AG04450 (cell line): ENCODE measurements at places on chromosomes 7 and 10.
A peak's percentile ranks its signal among the peaks of the same experiment; 100 is the strongest.

DNA sequence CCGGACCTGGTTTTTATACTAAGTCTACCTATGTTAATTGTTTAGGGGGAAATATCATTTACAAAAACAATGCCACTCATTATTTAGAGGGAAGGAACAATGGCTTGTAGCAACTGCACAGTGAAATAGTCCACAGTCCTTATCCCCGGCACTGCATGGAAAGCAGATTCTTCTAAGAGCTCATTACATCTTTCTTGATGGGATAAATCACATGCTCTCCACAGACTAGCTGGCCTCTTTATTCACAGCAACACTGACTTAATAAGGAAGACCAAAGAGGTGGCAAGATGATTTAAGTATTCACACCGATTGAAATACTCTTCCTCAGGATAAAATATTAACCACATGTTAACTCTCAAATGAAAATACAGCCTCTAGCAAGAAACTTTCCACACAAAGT, 349.4 kb downstream of the PARD3 start:
- no peak for DNase-seq

DNA sequence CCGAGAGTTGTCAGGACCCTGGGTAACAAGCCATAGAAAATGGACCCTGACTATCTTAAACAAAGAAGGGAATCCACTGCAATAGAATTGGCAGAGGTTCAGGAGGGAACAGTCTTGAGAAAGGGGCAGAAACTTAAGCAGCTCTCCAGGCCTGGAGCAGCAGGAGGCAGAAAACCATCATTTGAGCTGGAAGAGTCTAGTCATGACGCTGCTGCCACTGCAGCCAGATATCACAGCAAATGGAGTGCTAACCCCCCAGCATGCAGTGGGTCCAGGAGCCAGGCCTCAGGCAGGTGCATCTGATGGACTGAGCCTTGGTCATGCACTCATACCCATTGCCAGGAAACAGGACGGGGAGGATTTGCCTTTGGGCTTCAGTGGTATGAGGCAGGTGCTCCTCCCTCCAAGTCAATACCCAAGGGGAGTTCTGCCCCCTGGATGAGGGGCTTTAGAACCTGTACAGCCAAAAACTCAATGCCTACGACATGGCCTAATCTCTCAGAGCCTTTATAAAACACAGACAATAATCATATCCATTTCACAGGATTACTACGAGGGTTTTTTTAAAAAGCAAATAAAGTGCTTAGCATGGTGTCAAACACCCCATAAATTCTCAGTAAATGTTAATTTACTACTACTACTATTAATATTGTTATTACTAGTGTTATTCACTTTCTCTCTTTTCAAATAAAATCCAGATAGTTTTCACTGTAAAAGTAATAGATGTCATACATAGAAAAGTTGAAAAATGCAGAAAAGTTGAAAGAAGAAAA, 30.7 kb downstream of the DUSP5 start:
- DNase-seq = no peak

- DNase-seq = no peak
These were observed 246.9 kb upstream of the GLI3 start for GRCh38 chr7:42483886-42484285.

GRCh38 chr10:119541459-119542356, 811 bp downstream of the RGS10 start:
- no peak for DNase-seq

GRCh38 chr7:96075510-96076349, 246.2 kb downstream of the SLC25A13 start:
- DNase-seq = peak; percentile 27

DNA sequence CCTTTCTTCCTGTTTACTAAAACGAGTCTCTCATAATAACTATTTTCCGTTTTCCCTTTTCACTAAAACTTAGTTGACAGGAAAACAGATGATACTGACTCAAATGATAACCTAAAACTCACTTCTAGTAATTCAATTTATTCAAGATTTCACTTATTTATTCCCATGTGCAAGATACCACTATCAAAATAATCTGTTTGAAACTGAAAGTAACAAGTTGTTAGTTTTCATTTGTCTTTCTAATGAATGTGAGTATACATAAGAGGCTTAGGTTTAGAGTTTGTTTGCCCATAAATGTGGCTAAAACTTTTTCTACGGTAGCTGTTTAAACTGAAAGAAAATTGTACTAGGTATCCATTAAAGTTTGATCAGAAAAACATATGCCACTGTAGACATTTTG, 314.9 kb upstream of the STEAP1 start:
- DNase-seq = no peak

DNA sequence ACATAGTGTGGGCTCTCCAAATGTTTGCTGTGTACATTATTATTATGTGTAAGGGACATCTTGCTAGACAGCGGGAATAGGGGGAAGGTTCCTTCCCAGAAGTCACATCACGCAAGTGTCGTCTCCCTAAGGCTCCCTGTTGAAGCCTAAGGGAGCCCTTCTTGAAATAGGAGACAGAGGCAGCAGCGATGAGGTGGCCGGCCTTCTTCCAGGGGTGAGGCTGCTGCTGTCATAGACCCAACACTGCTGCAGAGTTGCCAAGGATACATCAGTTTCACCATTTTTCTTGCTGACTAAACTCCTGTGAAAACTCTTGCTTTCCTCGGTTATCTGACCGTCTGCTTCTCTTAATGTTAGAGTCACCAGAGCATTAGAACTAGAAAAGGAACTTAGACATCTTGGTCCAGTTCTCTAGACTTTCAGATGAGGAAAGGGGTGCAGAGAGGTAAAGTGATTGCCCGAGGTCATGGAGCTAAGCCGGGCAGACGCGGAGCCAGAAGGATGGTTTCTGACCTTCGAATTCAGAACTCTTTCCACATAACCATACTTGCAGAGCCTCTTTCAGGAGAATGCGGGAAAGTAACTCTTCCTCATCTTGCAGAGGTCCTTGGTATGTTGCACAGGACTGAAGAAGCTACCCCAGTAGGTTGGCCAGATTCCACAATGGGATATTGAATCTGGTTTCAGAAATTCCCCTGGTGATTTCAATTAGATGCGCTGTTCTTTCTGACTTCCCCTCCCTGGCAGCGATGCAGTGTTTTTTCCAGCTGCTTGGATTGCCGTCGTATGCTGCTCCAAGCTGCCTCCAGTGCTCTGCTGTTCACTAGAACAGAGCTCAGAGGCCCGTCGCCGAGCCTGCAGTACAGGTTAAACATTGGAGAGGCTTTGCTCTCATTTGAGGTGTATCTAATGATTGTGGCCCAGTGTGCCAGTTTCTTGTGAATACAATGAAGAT, 217.1 kb downstream of the CAMK1D start:
- DNase-seq = no peak

DNA sequence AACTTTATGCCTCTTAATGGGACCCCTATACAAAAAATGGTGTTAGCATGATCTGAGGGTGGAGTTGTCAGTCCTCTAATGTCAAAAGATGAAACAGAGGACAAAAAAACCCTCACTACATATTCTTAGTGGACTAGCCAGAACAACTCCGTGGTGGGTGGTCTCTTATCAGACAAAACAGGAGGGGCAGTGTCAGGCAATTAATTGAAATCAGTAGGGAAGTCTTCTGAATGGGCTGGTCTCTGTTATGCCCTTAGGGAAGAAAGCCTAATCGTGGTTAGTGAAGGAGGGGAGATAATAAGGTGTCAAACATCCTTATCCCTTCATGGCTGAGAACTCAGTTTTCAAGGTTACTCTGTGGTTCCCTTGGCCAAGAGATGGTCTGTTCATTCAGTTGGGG, 909.4 kb downstream of the GRID1 start:
- no peak for DNase-seq

DNA sequence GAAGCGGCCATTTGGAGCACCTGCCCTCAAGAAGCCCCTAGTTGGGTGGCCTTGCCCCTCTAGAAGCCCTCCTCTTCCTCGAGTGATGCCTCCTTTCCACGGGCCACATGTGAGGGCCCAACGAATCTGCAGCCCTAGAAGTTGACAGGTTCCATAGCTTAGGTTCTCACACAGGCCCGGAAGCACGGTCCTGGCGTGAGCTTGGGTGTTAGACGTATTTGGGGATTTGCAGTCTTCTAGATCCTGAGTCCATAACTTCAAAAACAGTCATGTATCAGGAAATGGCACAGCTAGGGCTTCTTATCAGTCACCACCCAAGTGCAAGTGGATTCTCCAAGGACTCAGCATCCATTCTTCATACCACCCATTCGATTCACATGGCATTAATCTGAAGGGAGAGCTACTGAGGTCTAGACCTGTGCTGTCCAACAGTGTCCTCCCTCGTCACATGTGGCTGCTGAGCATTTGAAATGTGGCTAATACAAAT, 477 bp upstream of the FBXW4 start:
- no peak for DNase-seq

DNA sequence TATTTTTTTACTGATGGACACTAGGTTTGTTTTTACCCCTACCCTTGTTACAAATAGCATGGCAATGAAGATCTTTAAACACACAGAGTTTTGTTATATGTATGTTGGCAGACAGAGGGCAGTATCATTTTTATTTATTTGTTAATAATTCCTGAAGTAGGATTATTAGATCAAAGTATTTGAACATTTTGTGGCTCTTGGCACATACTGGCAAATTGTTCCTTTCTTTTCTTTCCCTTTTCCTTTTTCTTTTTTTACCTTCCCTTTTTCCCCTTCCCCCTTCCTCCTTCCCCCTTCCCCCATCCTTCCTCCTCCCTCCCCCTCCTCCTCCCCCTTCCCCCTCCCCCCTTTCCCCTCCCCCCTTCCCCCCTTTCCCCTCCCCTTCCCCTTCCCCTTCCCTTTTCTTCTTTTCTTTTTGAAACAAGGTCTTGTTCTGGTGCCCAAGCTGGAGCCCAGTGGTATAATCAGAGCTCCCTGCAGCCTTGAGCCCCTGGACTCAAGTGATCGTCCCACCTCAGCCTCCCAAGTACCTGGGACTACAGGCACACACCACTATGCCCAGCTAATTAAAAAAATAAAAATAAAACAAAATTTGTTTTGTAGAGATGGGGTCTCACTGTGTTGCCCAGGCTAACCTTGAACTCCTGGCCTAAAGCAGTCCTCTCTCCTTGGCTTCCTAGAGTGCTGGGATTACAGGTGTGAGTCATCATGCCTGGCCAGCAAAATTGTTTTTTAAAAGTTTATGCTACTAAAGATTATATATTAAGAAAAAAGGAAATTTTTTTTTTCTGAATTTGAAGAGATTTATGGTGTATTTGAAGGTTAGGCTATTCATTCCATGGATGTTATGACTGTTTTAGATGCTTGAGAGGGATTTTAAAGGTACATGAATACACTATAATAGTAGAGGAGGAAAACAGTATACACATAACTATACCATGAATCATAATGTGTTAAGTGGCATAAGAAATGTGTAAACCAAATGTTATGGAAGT, 39.3 kb downstream of the SEPTIN7 start:
- peak; percentile 18 for DNase-seq

GRCh38 chr7:159040912-159041711, 103.6 kb downstream of the VIPR2 start:
- DNase-seq = no peak

DNA sequence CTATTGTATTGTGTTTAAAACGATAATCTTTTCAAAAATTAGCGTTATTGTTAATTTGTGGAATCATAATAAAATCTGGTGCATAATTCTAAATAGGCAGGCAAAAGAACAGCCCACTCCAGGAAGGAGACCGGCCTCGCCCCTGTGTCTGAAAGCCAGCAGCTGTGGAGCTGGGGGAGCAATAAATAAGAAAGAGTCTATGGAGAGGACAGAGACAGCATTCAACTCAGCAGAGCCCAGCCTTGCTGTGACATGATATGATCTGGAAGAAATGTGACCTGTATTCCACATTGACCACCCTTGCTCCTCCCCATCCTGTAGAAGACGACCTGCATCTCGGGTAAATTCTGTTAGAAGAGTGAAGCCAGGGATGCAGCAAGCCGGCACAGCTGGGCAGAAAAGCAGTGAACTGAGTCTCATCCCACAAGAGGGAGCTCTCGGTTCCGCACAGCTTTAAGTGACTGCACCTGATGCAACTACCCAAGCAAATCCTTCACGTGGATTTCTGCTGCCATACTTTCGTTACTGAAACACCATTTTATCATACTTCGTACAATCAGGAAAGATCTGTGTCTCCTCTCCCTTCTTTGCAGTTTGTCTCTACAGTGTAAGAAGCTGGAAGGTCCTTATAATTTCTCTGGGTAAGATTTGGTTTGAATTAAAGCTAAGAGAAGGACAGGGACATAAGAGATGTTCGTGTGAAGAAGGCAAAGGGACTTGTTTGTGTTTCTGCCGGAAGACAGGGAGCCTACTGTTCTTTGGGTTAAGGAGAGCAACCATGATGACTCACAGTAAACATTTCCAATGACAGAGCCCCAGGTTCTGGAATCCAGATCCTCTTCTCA, 427.1 kb downstream of the GPAM start:
- no peak for DNase-seq

- DNase-seq = no peak
These were observed 174.1 kb downstream of the LRRN3 start for GRCh38 chr7:111264981-111265380.

DNA sequence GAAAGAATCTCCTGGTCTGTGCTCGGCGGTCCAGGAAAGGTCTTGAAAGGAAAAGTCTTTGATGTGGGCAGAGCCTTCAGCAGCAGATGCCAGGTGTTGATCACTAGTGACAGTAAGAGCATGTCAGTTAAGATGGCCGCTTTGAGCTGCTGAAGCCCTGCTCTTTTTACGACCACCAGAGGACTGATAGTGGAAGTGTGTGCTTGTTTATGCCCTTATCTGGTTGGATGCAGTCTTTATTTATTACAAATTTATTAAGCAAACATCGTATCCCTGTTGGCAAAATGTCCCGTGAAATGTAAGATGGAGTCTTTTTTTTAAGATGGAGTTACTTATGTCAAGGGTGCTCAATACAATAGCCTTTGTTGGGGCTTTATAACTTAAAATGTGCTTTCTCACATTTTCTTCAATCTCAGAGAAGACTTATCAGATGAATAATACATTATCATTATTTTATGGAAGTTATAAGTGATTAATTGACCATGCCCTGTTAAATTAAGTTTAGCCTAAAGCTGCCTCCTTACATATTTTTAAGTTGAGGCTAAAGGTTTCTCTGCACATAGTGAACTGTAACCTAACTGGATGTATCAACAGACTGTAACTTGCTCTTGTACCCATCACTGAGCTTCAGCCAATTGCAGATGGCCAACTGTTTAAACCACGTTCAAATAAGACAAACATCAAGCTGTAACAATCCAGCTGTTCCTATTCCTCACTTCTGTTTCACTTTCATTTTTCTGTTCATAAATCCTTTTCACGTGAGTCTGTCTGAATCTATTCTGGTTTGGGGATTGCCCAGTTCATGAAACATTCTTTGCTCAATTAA, 97.4 kb upstream of the PIK3CG start:
- peak; percentile 61 for DNase-seq
